ENCODE measurements at places on chromosomes 4 and X. TPM values are rescaled to one million over a fixed set of nuclear protein-coding genes. Genes with fewer than 3 reads are reported as not detected.

DNA sequence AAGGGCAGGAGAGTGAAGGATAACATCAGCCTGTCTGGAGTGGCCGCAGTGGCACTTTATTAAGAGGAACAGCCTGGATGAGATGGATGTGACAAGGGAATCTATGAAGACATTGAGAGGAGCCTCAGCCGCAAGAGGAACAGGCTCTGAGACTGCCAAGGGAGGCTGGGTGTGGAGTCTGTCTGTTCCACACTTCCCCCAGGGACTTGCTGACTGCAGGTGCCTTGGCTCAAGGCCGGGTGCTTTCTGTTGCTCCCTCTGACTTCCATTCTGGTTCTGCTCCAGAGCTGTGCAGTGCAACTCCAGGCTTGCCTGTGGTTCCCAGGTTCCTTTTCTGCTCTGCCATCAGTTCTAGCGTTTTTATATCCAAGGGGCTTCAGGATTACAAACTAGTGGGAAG is 54.6 kb downstream of the FRMPD3 start:
- DNase-seq, result no peak

DNA sequence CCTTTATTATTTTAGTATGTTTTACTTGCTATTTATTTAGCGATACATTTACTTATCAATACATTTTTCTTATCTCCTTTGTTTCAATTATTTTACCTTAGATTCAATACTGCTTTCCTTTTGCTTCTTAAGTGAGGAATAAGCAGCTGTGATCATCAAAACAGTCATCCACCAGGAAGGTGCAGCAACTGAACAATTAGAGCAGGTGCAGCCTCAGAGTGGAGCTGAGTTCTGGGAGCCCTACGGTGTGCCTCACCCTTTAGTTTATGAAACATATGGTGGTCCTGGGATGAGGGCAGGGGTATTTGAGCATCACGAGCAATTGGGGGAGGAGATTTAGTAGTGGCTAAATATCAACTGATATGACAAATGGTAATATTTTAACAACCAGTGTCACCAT is 111.0 kb downstream of the FRYL start:
- DNase-seq, result no peak

DNA sequence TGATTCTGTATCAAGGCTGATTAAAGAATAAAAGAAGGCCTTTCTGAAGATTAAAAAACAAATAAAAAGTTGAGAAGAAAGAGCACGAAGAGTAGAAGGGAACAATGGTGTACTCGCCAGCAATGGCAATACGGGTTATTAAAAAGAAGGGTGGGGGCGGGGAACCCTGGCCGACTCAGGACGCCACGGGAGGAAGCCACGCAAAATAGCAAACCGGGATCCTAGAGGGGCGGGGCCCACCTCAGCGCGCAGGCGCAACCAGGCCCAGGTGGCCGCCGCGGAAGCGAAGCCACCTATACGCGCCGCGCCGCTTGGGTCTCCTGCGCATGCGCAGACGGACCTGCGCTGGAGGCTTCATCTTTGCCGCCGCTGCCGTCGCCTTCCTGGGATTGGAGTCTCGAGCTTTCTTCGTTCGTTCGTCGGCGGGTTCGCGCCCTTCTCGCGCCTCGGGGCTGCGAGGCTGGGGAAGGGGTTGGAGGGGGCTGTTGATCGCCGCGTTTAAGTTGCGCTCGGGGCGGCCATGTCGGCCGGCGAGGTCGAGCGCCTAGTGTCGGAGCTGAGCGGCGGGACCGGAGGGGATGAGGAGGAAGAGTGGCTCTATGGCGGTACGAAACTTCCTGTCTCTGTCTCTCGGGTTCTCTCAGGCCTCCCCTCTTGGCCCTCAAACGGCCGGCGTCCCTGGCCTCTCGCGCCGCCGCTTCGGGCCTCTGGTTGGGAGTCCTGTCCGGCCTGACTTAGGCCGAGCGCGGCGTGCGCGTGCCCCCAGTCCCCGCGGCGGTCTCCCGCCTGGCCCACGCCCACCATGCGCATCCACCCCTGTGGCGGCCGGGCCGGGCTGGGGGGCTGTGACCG is at the start of gene FIP1L1:
FIP1L1 (plus strand) TSS at position 323 of the 852 bp plus-strand sequence; CDS start at position 521, 198 bp downstream.
- DNase-seq, result peak; percentile 84

- DNase-seq, result no peak
Observed at GRCh38 chr4:38917481-38918025, 49.9 kb downstream of the FAM114A1 start.

DNA sequence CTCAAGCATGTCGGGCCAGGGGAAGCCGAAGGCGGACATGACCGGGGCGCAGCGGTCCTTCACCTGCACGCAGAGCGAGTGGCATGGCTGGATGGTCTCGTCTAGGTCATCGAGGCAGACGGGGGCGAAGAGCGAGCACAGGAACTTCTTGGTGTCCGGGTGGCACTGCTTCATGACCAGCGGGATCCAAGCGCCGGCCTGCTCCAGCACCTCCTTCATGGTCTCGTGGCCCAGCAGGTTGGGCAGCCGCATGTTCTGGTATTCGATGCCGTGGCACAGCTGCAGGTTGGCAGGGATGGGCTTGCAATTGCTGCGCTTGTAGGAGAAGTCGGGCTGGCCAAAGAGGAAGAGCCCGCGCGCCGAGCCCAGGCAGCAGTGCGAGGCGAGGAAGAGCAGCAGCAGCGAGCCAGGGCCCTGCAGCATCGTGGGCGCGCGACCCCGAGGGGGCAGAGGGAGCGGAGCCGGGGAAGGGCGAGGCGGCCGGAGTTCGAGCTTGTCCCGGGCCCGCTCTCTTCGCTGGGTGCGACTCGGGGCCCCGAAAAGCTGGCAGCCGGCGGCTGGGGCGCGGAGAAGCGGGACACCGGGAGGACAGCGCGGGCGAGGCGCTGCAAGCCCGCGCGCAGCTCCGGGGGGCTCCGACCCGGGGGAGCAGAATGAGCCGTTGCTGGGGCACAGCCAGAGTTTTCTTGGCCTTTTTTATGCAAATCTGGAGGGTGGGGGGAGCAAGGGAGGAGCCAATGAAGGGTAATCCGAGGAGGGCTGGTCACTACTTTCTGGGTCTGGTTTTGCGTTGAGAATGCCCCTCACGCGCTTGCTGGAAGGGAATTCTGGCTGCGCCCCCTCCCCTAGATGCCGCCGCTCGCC is at the start of gene SFRP2:
SFRP2 (minus strand) TSS at position 671 of the 864 bp plus-strand sequence; CDS start at position 423, 248 bp downstream.
- DNase-seq, result no peak

The FAM47B gene
- total RNA-seq, result not detected

- DNase-seq, result no peak
Observed at GRCh38 chrX:111164728-111165127, 68.7 kb downstream of the PAK3 start.

The KIF4A gene
- 2.7 TPM for total RNA-seq

DNA sequence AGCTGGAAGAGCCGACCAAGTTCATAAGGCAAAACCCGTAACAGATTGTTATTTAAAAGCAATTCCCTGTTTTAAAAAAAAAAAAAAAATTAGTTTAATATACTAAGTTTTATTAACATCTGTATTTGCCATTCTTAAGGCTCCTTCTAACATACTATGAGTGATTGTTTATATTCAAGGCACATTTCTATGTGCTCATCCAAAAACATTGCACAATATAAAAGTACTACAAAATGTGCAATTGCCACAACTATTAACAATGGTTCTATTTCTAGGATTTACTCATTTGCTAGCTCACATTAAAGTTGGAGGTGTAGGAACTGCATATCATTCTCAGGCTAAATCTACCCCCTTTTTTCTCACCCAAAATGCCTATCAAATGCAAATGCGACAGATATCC is 46.1 kb downstream of the CNOT6L start:
- no peak for DNase-seq

DNA sequence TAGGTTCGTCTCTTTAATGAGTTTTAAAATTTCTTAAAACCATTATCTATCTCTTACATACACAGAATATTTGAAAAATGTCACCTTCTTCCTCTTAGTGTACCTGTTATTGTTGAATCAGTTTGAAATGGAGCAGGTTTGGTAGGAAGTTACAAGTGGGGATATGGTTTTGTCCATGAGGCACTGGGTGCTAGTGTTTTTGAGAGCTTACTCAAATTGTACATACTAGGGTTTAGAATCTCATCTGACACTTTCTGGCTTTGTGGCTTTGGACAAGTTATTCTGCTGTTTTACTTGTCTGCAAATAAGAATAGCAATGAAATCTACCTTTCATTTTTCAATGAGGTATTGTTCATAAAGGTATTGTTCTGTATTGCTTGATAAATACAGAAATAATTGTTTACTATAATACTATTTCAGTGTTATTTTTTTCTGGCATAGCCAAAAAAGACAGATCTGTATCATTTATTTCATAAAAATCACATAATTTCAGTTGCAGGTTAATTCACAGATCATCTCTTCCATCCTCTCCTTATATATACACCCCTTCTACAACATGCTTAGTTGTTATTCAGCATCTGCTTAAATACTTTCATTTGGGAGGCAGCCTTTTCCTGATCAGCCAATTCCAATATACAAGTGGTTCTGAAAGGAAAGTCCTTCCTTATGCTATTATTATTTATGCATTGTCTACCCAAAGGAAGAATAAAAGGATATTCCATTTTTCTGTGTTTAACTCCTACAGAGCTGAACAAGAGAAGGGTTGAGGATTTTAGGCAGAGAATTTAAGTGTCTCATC is 13.3 kb downstream of the NCAPG start:
- no peak for DNase-seq
